Progenitor cell of endocrine pancreas (in vitro differentiated cells): ENCODE measurements at places on chromosomes 3 and 15.

DNA sequence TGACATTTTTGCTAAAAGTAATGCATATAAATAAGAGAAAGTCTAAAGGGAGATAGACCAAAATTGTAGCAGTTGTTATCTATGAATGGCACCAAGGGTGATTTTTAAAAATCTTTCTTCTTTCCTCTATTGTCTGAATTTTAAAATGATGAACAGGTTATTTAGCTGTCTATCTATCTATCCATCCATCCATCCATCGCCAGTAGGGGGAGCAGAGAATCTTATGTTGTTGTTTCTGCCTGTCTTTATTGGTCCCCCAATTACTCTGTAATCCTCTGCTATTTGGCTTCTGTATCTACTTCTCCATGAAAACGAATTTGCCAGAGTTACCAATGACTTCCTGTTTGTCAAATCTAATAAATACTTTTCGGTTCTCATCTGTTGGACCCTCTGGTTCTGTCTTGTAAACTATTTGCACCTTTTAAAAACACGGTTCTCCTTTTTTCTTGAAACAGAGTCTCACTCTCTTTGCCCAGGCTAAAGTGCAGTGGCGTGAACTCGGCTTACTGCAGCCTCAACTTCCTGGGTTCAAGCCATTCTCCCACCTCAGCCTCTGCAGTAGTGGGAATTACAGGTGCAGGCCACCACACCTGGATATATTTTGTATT lies 86.0 kb downstream of the ECT2 start:
- no peak overlapping the region for H3K27ac ChIP-seq
- no peak overlapping the region for H3K4me3 ChIP-seq
- H3K36me3 ChIP-seq, result no peaks in the 10 kb centered on the region

- H3K4me3 ChIP-seq, result no peak overlapping the region
- no peak for DNase-seq
- no peaks in the 10 kb centered on the region for H3K27me3 ChIP-seq
- H3K27ac ChIP-seq, result no peak overlapping the region
- peaks cover 4% of the 10 kb centered on the region for H3K4me1 ChIP-seq
- no peaks in the 10 kb centered on the region for H3K36me3 ChIP-seq
Measured at GRCh38 chr3:108300103-108300849, 3.9 kb downstream of the HHLA2 start.

DNA sequence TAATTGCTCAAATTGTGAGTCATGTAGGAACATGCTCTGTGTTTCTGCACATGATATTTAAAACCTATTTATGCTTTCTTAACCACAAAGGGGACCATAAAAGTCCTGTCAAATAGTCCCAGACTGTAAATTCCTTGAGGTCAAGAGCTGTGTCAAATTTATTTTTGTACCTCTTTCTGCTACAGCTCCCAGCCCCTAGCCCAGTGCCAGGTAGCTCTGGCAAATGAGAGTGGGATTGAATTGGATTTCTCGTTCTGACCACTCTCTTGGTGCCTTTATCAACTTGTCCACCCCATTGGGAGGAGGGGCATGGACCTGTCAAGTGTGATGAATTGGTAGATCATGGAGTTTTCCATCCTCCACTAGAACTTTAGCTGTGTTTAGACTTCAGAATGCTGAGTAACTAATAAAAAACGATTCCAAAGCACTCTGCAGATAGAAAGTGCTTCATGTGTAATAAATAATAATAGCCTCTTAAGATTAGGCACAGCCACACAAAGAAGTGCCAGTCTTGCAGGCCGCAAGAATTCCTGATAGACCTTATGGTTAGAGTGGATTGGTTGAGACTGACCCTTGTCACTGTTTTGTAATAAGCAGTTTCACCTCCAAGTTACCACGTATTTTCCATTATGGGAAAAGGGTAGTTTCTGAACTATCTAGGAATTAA lies 120.4 kb downstream of the LPP start:
- H3K27ac ChIP-seq, result no peak overlapping the region
- H3K4me3 ChIP-seq, result no peak overlapping the region

- peaks cover 2% of the 10 kb centered on the region for H3K27me3 ChIP-seq
- H3K4me3 ChIP-seq, result no peak overlapping the region
- DNase-seq, result no peak
- no peak overlapping the region for H3K27ac ChIP-seq
Measured at GRCh38 chr15:39110746-39111145, 470.1 kb upstream of the THBS1 start.

GRCh38 chr3:101148001-101148400 lies 154.8 kb upstream of the ABI3BP start:
- no peaks in the 10 kb centered on the region for H3K27me3 ChIP-seq
- DNase-seq, result no peak
- no peak overlapping the region for H3K4me3 ChIP-seq
- no peak overlapping the region for H3K27ac ChIP-seq
- peaks cover 7% of the 10 kb centered on the region for H3K4me1 ChIP-seq
- H3K36me3 ChIP-seq, result no peaks in the 10 kb centered on the region

DNA sequence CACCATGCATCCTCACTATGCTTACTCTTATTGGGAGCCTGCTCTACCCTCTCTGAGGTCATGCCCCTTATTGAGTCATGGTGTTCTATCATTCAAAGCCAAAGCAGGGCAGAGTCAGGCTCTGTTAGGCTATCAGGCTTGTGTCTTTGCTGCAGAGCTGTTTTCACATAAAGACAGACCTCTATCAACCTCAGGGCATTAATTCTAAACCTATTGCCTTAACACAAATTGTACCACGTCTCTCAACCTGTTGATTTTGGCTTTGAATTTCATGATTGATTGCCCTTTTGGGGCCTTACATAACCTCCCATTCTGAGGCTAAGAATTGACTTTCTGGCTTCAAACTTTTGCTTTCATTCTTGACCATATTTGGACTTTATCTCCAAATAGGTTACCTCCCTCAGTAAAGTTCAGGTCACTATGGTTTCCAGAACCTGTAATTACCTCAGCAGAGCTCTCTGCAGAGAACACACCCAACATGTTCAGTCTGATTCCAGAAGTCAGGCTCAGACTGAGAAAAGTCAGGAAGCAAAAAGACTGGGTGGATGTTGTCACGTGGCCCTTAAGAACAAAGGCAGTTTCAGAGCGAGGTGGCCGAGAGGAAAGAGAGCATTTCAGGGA lies 221.4 kb upstream of the NANOGP8 start:
- H3K4me1 ChIP-seq, result peaks cover 29% of the 10 kb centered on the region
- DNase-seq, result no peak
- H3K27me3 ChIP-seq, result no peaks in the 10 kb centered on the region
